ENCODE measurements at places on chromosomes 11 and 22.

GRCh38 chr11:1421291-1421690 is 31.6 kb downstream of the BRSK2 start:
- DNase-seq, result no peak

GRCh38 chr22:23787600-23787896 is 782 bp downstream of the SMARCB1 start:
- DNase-seq, result no peak

DNA sequence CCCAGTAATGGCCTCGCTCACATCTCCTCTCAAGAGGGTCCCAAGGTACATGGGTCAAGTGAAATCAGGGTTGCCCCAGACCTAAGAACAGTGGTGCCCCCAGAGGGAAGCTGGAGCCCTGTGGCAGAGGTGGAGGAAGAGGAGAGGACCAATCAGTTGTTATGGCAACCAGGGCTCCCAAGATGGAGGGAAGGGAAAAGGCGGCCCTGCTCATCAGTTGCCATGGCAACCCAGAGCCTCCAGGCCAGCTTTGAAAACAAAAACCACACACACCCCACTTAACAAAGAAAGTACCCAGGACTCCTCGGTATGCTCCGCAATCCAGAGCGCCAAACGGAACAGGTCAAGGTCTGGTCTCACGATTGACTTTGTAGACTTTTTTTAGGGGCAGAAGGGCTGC is 53.5 kb upstream of the SLC35C1 start:
- no peak for DNase-seq

- DNase-seq, result no peak
Observed at GRCh38 chr11:16070573-16070972, 285.8 kb downstream of the SOX6 start.

DNA sequence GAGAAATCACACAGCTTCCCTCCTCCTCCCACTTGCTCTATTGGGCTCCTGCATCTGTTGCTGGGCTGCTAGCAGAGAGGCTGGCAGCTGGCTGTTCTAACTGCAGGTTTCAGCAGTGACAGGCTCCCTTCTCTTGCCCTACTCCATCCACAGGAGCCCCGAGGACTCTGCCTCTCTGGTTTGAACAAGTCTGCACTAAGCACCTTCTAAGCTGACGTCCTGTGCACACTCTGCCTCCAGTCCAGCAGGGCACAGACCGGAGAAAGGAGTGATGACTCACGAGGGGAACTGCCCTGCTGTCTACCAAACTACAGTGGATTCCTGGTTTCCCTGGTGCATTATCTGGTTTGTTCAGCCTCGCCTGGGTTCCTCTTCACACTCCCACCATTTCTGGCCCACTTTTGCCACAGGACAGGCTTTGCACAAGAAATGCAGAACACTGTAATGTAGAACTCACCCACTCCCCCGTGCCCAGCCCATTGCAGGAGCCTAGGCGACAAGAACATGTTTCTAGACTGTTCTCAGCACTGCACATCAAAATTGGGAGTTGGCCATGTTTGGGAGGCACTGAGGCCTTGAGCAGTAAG is 26.0 kb downstream of the IL10RA start:
- no peak for DNase-seq

- DNase-seq, result no peak
Observed at GRCh38 chr11:62896049-62896448, 15.4 kb downstream of the SLC3A2 start.

GRCh38 chr11:92111287-92111686 is 113.3 kb upstream of the FAT3 start:
- DNase-seq, result no peak

DNA sequence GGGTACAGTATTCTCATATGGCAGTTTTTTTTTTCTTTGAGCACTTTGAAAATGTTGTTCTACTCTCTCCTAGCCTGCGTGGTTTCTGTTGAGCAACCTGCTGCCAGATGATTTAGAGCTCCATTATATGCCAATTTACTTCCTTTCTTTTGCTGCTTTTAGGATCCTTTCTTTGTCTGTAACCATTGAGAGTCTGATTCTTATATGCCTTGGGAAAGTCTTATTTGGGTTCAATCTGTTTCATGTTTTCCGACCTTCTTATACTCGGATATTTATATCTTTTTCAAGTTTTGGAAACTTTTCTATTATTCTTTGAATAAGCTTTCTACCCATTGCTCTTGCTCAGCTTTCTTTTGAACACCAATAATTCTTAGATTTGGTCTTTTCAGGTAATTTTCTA is 138.1 kb upstream of the RAG2 start:
- no peak for DNase-seq

- DNase-seq, result no peak
Observed at GRCh38 chr22:48182846-48183805, 1420.7 kb downstream of the TBC1D22A start.

DNA sequence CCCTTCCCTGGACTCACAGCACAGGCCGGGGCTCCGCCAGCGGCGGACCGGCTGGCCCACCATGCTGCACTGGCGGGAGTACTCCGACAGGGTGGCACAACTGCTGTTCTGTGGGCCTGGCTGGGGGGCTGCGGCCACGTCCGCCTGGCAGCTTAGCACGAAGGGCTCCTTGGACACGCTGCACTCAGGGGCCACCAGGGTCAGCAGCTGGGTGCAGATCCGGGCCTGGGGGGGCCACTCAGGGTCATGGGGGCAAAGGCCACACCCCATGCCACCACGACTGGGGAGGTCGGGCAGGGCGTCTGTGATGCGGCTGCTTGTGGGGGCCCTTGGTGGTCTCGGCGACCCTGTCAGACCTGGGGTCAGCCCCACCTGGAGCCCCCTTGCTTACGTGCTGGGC is 6.0 kb downstream of the MUC6 start:
- DNase-seq, result no peak

DNA sequence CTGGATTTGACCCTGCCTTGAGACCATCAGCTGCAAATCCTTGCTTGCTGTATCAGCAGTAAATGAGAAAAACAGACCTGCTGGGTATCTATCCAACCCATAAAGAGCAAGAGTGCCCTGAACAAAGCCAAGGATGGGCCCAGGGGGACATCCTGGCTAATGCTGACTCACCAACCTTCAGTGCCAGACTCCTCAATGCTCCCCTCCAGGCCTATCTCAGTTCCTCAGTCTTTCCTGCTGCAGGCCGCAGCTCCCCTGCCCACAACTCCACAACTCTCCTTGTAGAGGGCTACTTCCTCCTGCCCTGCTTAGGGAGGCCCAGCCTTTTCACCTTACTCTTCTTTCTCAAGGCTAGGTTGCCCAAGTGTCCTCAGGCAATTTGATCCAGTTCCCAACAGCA is 2.6 kb downstream of the LAMTOR1 start:
- DNase-seq, result no peak

GRCh38 chr22:23220485-23221350 is 40.4 kb downstream of the BCR start:
- no peak for DNase-seq

DNA sequence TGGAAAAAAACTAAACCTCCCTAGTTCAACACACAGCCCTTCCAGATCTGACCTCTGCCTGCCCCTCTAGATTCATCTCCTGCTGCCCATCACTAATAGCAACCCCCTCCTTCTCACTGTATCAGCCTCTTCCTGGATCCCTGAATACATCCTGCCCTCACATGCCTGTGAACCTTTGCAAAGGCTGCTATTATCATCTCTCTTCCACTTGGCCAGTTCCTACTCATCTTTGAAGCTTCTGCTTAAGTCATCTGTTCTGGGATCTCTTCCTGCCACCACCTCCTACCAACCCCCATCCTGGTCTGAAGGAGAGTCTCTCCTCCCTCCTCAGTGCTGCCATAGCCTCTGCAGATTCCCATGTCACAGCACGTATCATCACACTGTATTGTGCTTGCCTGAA is 38.0 kb upstream of the AMOTL1 start:
- no peak for DNase-seq

- no peak for DNase-seq
Observed at GRCh38 chr11:44842220-44842619, 108.5 kb downstream of the TP53I11 start.

GRCh38 chr11:80255021-80255420 is 814.2 kb upstream of the TENM4 start:
- DNase-seq, result no peak

- no peak for DNase-seq
Observed at GRCh38 chr11:107648242-107648641, 57.3 kb downstream of the ELMOD1 start.

DNA sequence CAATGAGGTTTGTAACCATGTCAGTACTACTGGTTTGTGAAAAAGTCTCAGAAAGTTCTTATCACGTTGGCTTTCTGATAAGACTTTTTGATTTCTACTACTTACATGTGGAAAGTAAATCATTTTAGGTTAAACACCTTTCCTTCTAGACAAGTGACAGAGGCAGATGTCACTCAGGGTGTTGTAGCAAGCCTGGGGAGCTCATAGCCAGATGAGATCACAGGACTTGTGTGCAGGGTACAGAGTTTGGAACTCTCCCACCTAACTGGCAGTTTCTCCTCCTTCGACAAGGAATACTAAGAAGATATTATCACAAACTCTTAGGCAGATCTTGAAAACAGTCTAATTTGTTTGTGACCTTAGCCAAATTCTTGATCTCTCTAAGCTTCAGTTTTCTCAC is 49.4 kb upstream of the PICALM start:
- DNase-seq, result no peak

DNA sequence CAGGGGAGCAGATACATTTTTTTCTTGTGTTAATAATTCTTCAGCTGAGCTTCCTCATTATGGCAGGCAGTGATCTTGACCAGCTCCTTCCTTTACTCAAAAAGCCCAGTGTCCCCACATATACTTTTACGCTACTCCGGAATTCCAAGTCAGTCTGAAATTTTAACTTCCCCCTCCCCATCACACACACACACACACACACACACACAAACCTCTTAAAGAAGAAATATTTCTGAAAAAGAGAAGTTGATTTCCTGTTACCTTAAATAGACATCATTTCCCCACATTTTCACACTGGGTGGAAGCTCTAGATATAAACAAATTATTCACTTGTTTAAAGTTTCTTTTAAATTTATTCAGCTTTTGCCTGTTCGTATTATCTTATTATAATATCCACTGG is 113.9 kb downstream of the DBX1 start:
- no peak for DNase-seq

DNA sequence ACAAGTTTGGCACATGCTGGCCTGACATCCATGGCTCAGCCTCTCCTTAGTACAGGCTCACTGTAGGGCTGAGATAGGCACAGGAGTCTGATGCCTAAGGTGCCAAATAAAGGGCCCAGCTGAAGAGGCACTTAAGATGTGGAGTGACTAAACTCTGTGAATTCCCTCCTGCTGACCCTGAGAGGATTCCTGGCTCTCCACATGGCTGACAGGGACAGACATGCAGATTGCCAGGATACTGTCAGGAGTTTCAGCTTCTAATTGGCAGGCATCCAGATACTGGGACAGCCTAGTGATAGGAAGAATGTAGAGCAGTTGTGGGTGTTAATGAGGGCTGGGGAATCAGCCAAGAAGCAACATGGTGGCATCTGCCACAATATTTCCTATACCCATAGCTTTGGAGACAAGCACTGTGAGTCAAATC is 558.7 kb downstream of the INSC start:
- DNase-seq, result no peak

GRCh38 chr22:48278620-48279460 is 1516.4 kb downstream of the TBC1D22A start:
- DNase-seq, result no peak

DNA sequence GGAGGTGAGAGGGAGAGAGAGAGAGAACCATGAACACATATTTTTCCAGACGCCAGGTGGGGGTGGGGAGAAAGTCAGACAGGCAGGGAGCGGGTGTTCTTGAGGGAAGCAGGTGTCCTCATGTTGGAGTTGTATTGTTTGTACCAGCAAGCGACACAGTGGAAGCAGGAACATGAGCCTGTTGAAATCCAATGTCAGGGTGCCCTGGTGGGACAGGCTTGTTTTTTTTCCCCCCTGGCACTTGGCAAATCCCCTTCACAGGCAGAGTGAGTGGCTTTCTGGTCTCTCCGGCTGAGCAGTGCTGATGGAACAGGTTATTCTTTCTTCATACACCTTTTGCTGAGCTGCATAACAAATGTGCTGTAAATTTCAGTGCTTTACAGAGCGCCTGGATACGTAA is 125.6 kb downstream of the GRIK4 start:
- no peak for DNase-seq

DNA sequence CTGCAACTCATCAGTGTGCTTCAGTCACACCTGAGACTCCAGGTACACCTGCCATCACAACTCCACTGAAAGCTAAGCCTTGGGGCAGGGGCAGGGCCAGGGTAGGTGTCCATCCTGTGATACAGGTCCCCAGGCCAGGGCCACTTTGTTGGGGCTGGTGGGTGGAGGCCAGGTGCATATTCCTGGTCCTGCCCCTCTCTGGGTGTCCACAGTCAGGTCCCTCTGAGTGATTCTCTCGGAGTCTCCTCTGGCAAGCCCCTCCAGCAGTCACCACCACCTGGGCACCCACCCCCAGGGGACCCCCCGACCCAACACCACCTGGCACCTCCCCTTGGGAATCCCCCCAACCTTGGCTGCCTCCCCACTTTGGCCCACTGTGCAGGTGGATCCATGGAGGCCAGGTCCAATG is 9.5 kb upstream of the ACR start:
- DNase-seq, result no peak

- DNase-seq, result no peak
Observed at GRCh38 chr11:56750190-56750589, 1.7 kb upstream of the OR9G4 start.

- DNase-seq, result no peak
Observed at GRCh38 chr11:108620958-108621772, 27.6 kb upstream of the EXPH5 start.

- DNase-seq, result no peak
Observed at GRCh38 chr22:42891696-42892095, 34.6 kb upstream of the ARFGAP3 start.

GRCh38 chr11:128860571-128861361 is 6.3 kb downstream of the KCNJ1 start:
- DNase-seq, result no peak

DNA sequence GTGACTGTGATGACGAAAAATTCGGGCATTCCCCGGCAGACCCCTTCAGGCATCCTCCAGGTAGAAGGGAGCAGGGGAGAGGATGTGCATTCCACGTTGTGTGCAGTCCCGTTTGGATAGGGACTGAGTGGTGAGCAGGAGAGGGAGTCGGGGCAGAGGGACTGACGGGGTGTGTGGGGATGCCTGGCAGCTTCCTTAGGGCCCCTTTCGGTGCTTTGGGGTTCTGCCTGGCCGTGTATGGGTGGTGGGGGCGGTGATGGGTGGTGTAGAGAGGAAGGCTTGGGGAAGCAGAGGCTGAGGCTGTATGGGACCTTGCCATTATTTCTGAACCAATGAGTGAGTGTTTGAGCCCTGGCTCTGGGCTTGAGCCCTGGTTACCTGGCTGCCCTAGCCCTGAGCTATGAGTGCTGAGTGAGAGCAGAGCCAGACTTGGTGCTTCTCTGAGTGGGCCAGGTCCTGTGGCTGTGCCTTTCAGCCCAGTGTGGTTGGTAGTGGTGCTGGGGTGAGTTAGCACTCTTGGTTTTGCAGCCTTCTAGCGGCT is 914 bp downstream of the INPPL1 start:
- no peak for DNase-seq

- no peak for DNase-seq
Observed at GRCh38 chr11:83285151-83285770, 906 bp downstream of the CCDC90B start.

- no peak for DNase-seq
Observed at GRCh38 chr11:74141241-74141695, 29.5 kb downstream of the C2CD3 start.

GRCh38 chr22:48976556-48977535 is 850.8 kb downstream of the BRD1 start:
- DNase-seq, result no peak
